ENCODE measurements at places on chromosomes 12 and 14. TPM values are rescaled to one million over a fixed set of nuclear protein-coding genes. Genes with fewer than 3 reads are reported as not detected.

Gene OSBPL8
- total RNA-seq, result 49.3 TPM

Gene A2M
- total RNA-seq, result 1.00 TPM

Gene CLEC1B
- total RNA-seq, result not detected

Gene SIRT4
- total RNA-seq, result 3.6 TPM

All from Caco-2 (cell line).